ENCODE measurements at places on chromosomes 16 and 17.
A peak's percentile ranks its signal among the peaks of the same experiment; 100 is the strongest.

DNA sequence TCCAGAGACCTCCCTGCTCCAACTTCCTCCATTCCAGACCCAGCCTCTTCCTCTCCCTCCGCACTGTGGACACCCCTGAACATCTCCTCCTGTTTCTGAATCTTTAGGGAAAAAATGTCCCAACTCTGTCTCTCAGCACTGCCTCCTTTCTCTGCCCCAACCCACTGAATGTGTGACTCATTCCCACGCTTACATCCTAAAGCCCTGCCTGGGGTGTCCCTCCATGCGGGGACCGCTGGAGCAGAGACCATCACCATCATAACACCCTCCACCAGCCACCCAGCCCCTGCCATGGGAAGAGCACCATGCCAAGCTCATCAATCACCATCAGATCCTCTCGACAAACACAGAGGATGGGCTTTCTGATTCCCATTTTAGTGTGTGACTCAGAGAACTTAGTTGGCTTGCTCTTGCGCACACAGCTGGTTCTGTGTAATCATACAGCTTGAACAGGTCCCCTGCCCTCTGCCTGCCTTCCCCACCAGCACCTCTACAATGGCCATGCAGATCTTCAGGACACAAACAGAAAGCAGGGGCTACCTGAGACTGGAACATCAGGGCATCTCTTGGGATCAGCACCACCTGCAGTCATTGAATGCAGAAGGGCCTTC lies 10.7 kb downstream of the RPRML start:
- DNase-seq = no peak

GRCh38 chr17:62995377-62995885 lies 29.4 kb downstream of the TANC2 start:
- peak; percentile 8 for DNase-seq

- DNase-seq = no peak
Measured at GRCh38 chr17:14296166-14296910, 4.5 kb upstream of the HS3ST3B1 start.

- no peak for DNase-seq
Measured at GRCh38 chr16:23107936-23108335, 41.3 kb downstream of the USP31 start.

GRCh38 chr17:41539979-41540701 lies 12.0 kb upstream of the KRT19 start:
- DNase-seq = no peak

DNA sequence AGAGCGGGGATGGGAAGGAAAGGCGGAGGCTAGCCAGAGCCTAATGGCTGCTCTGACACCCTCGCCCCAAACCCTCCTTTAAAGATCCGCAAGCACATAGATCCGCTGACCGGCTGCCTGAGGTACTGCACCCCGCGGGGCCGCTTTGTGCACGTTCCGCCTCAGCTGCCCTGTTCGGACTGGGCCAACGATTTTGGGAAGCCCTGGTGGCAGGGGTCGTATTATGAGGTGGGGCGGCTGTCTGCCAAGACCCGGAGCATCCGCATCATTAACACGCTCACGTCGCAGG lies 663 bp downstream of the CYB5D1 start:
- peak; percentile 53 for DNase-seq

DNA sequence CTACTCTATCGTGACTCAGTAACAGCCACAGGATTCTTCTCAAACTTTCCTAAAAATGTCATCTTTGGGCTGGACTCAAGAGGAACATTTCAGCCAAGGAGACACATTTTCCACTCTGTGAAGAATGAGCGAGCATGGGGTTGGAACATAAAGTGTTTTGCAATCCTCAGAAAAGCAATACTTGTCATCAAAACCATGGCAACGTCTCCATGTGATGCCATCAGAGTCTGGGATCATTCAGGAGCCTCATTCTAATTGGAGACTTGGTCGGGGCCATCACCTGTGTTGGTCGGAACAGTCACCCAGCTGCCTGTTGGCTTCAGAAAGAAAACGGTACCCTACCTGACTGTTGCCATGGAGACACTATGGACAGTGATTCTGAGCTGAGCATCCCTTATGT lies 25.5 kb downstream of the MYOCD start:
- peak; percentile 79 for DNase-seq

DNA sequence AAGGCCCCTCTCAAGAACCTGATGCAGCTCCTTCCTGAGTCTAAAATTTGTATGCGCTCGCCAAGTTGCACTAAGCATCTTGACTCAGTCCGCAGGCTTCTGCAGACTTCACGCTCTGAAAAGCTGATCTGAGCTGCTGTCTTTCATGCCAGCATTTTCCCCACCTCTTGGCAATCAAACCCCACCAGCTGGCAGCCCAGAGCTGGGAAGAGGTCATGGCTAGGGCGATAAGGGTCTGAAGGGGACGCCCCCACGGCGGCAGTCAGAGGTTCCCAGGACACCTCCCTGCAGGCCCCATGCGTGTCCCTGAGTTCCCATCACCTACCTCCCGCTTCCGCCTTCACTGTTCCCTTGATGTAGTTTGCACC lies 5.1 kb upstream of the UNC13D start:
- DNase-seq = no peak

- DNase-seq = no peak
Measured at GRCh38 chr16:51849715-51850114, 697.2 kb downstream of the TOX3 start.

- DNase-seq = peak; percentile 89
Measured at GRCh38 chr16:86387468-86388440, 122.6 kb upstream of the FOXF1 start.

GRCh38 chr16:92431-93339 lies 14.7 kb downstream of the MPG start:
- no peak for DNase-seq

GRCh38 chr17:47792979-47793378 lies 28.6 kb downstream of the OSBPL7 start:
- DNase-seq = no peak

DNA sequence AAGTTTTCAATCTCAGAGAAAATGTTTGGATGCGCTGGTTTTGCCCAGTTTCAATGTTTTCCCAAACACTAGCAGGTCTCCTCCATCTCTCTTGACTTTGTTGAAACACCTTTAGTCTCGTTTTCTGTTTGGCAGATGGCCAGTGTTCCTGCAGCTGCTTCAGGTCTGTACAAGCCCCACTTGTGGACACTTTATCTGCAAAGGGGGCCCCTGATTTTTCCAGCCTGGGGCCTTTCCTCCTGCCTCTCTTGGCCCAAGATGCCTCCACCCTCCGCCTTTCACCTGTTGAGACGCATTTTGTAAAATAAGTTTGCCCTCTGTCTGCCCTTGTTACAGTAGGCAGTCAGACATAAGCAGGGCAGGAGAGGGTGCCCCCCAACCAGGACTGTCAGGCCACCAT lies 21.8 kb upstream of the PRM1 start:
- no peak for DNase-seq

DNA sequence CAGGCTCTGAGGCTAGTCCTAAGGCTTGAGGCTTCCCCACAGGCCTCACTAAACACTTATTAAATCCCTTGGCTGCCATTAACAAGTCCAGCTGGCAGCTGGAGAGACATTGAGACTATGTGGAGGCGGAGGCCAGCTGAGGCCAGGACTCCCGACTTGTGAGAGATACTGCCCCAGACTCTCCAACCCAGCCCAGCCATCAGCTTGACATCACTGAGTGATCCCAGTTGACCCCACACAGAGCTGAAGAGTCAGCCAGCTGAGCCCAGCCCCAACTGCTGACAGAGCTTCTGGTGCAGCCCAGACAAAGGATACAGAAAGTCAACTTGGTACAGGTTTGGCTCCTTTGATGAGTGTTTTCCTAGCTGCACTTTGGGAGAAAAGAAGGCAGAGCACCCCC lies 343.1 kb downstream of the C16orf95 start:
- no peak for DNase-seq

- DNase-seq = no peak
Measured at GRCh38 chr16:78925083-78925767, 675.3 kb downstream of the MAF start.

DNA sequence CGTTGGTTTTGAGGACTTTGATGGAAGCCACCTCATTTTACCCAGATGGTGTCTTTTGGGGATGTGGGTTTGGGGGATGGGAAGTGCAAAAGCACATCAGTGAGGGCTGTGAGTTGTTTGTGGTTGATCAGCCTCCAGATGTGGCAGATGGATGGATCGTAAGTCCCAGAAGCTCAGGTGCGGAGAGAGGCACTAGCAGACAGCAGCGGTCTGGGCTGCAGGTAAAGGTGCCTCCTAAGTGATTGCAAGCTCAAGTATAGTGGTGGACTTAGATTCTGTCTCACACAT lies 18.0 kb downstream of the HS3ST3B1 start:
- no peak for DNase-seq

DNA sequence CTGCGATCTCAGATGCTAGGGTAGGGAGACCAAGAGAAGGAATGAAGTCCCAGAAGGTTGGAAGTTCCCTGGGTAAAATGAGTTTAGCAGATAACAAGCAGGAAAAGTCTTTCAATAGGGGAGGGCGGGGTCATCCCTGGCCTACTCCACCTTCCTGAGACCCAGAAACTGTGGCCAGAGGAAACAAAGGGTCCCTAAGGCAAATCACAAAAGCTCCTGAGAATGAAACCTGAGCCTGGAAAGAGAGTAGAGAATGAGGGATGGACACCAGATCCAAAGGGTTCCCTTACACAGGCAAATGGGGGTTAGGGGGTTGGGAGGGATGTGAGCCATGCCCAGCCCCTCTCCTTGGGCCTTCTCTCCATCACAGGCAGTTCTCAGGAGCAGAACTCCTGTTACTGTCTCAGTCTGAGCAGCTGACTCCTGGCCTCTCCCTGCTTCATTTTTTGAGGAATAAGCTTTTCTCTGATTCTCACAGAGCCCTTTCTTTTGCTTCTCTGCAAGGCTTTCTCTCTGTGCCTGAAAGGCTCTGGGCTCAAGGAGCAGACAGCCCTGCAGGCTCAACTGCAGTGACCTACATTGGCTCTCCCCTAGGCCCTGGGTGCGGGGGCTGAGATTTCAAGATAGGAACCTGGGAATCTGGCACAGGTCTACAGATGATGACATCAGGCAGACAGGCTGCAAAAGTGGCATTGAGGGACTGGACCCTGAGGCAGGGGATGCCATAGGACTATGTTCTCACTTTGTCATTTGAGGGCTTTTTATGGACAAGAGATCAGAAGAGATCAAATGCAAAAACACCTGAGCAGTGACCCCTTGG lies 9.8 kb upstream of the NR1D1 start:
- no peak for DNase-seq

DNA sequence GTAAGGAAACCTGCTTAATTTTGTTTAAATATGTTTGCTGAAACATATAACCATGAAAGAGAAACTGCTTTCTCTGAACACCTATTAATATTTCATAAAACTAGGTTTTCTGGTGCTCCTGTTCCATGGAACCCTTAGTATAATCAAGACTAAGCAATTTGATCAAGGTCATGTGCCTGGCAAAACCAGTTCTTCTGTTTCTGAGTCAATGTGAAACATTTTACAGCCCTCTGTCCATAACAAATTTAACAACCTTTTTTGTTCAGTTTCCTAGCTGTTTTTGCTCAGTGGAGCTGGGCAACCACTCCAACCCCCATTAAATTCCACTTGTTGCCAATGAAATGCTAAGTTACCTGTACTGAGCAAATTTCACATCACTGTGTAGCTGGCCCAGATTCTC lies 344.0 kb downstream of the CA10 start:
- no peak for DNase-seq

DNA sequence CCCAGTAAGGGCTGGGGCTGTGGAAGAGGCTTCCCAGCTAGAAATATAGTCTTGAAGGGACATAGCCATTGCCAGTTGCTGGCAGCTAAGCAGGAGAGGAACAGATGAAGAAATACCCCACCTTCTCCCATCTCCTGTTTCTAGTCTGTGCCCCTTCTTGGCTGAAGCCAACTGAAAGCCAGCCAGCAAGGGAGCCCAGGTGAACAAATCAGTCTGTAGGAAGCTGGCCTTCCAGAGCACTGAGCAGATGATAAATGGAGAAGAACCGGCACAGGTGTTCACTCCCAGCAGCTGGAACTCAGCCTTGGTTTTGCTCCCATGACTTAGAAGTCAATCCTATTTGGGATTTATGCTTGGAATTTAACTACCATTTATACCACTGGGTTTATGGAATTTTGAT lies 69.2 kb upstream of the DHX40 start:
- DNase-seq = no peak

DNA sequence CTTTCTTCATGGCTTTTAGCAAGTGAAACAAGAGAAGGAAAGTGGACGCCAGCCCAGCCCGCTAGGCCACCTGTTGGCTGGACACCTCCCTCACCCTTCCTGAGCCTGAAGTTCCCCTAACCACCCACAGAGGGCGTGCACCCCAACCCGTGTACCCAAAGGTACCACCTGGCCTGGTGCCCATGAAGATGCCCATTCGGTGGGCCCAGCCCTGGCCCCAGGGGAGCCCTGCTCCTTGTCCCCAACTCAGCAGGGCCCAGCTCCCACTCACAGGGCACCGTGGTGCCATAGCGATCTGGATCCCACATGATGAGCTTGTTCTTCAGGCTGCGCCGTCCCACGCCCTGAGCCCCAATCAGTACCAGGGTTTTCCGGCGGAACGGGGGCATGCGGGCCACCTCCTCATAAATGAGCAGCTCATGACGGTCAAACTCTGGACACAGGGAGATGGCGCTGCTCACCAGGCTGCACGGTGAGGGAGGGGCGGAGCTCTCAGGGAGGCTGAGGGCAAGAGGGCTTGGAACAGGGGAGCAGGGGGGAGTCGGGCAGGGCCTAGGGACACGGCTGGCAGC lies 26.8 kb downstream of the MPP2 start:
- DNase-seq = no peak

DNA sequence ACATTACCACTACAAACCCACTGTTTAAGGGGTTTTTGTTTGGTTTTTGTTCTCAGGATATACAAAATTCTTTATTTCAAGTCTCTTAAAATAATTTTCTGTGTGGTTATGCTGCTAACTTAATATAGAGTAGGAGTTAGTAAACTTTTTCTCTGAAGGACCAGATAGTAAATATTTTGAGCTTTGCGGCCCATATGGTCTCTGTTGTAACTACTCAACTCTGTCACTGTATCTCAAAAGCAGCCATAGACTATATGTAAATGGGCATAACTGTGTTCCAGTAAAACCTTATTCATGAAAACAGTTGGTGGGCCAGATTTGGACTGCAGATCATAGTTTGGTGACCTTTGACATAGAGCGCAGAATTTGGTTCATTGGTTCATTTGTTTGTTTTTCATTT lies 7.2 kb downstream of the TANGO6 start:
- DNase-seq = no peak

GRCh38 chr17:67322042-67322787 lies 44.2 kb downstream of the PSMD12 start:
- DNase-seq = no peak

GRCh38 chr17:73855720-73856333 lies 211.6 kb upstream of the SDK2 start:
- no peak for DNase-seq

DNA sequence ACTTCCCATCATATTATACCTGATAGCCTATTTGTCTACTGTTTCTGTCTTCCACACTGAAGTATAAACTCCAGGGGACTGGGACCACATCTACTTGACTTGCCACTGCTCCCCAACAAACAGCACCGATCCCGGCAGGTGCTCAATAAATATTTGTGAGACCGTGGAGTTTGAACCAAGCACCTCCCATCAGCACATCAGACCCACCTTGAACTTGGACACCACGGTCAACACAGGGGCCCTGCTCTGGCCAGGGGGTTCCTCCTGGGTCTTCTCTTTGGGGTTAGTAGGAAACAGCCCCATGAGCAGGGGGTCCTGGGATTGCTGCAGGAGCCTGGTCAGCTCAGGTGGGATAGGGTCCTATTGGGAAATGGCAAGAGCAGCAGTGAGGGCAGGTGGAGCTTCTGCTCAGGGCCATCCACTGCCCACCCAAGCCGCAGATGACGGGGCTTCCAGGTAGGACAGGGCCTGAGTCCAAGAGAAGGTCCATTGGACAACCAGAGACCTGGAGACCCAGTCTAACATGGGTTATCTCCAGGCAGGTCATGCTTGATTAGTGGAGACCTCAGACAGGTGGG lies 19.9 kb downstream of the ZNHIT3 start:
- DNase-seq = no peak

Data from fibroblast of gingiva (primary cell).